ENCODE measurements at places on chromosomes 5 and 9.

- DNase-seq, result no peak
These were observed 29.7 kb downstream of the PPP1R2B start for GRCh38 chr5:156879665-156880285.

- no peak for DNase-seq
These were observed 27.2 kb downstream of the CMYA5 start for GRCh38 chr5:79716839-79717238.

DNA sequence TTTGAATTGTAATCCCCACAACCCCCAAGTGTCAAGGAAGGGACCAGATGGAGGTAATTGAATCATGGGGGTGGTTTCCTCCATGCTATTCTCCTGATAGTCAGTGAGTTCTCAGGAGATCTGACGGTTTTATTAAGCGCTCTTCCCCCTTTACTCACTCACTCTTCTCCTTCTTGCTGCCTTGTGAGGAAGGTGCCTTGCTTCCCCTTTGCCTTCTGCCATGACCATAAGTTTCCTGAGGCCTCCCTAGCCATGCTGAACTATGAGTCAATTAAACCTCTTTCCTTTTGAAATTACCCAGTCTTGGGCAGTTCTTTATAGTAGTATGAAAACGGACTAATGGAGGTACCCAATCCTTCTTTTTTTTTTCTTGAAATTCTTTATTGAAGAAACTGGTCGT is 2.2 kb upstream of the CEP120 start:
- no peak for DNase-seq

- no peak for DNase-seq
These were observed 209.8 kb downstream of the MCTP1 start for GRCh38 chr5:95075111-95075510.

DNA sequence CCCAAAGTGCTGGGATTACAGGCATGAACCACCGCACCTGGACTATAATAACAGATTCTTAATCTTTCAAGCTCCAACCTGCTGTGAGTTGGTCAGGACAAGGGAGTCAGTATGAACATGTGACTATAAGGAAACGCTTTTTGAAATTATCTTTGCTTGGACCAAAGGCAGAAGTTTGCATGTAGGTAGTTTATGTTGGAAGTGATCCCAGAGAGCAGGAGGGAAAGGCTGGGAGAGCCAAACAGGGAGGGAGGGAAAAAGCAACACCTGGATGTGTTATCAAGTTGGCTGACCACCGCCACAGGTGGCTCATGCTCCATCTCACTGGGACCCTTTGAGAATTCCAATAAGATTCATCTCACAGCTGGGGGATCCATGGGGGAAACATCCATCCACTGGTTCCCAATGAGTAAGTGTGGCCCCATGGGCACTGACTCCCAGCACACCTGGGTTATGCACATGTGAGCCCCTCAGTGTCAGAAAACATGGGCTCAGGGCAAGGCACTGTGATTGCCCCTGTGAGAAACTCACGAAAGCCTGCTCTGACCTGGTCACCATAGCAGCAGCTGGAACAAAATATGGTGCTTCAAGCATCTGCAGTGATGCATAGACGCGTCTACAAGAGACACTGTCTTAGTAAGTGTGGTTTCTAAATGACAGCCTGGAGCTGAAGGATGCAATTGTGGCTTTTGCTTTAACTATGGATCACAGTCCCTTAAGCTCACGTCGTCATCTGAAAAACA is 62.1 kb downstream of the ARSB start:
- DNase-seq, result no peak

DNA sequence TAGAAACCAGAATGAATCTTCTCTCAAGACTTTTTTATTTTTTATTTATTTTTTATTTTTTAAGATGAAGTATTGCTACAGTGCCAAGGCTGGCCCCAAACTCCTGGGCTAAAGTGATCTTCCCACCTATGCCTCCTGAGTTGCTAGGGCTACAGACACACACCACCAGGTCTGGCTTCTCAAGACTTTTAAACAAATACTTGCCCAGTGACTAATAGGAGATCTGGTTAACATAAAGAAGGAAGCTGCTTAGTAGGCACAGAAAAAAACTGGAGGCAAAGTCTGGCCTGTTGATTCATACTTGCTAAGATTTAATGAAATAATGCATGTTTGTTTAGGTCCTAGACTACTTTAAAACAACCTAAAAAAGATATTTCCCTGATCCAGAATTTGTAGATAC is 43.8 kb downstream of the SLC38A9 start:
- DNase-seq, result no peak

- DNase-seq, result no peak
These were observed 327.5 kb downstream of the TMEM232 start for GRCh38 chr5:110398951-110399350.
